Stimulated activated CD4-positive, alpha-beta T cell treated with anti-CD3 and anti-CD28 coated beads, TNF-alpha, amount 100 ng/mL, for 1 hour (primary cell): ENCODE measurements at places on chromosomes 5 and 9.

DNA sequence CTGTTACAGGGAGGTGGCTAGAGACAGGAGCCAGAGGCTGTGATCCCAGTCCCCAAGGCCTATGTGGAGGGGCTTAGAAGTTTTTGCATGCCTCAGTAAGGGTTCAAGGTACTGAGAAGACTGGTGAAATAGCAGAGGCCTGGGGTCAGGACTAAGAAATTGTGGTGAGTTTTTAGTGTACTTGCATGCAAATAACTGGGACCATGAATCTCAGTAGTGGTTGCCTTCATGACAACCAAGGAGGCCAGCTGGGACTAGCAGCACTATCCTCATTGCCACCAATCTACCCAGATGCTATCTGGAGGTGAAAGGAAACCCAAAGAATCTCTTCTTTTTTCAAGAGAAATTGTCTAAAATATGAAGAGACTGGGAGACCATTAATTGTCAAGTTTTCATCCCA is 395.1 kb downstream of the CETN3 start:
- no peak for DNase-seq

DNA sequence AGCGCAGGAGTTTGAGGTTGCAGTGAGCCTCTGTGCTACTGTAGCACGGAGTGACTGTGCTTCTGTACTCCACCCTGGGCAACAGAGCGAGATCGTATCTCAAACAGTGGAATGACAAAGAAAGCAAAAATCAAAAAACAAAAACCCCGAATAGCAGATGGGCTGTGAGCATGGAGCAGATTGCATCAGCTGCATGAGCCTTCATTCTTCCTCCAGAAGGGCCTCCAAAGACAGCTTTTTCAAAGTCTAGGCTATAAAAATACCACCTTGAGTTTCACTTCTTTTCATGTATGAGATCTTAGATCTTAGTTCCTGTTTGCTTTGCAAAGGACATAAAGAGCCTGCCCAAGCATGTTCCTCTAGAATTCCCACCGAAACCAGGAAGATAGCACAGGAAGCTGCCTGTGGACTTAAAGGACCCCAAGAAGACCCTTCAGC is 15.0 kb upstream of the HSPB3 start:
- no peak for DNase-seq

DNA sequence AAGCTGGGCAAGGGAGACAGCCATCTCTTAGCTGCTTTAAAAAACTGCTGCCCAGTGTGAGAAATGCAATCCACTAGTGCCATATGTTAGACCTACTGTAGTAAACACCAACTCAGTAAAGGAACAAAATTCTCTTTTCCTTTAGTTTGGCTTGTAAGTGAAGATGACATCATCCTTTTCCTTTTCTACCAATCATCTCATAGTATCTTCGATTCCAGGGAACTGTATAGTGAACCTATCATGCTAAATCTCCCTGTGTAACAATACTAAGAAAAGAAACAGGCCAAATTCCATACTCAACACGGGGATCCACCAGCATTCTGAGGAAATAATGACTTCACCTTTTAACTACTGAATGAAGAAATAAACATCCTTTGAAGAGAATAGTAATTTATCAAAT is 100.1 kb downstream of the RAPGEF6 start:
- no peak for DNase-seq

GRCh38 chr5:107157809-107158208 is 512.9 kb downstream of the EFNA5 start:
- DNase-seq, result no peak

DNA sequence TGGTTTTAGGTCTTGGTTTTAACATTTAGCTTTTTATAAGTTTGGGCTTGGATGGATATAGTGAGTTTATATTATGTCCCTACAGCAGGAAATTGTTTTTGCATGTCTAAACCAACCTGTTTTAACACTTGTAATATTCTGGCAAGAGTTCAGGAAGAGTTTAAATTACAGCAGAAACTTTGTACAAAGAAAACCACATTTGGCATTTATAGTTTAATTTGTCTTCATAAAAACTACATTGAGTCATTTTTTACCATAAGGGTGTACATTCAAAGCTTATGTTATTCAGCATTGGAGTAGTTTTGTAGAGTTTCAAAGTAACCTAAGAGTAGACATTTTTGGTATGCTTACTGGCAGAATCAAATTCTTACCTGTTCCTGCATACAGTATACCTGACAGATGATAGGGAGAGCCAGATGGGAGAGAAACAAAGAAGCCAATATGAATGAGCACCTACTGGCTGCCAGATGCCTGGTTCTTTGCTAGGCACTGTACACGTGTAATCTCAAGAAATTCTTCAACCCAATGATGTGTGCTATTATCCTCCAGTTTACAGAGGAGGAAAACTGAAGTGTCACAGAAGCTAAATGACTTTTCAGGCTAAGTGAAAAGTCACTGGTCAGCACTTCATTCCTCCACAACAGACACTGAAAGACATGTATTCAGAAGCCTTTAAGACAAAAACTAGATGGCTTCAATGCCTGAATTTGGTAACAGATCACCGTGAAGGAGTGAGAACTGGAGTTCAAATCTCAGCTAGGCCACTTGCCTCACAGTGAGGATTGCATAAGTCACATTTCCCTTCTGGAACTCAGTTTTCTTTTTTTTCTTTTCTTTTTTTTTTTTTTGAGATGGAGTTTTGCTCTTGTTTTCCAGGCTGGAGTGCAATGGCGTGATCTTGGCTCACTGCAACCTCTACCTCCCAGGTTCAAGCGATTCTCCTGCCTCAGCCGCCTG is 25.9 kb upstream of the ECM2 start:
- DNase-seq, result no peak

- DNase-seq, result peak; percentile 42
Measured at GRCh38 chr9:132268725-132269352, 85.9 kb downstream of the SETX start.
